ENCODE measurements at places on chromosomes 3 and 15.

DNA sequence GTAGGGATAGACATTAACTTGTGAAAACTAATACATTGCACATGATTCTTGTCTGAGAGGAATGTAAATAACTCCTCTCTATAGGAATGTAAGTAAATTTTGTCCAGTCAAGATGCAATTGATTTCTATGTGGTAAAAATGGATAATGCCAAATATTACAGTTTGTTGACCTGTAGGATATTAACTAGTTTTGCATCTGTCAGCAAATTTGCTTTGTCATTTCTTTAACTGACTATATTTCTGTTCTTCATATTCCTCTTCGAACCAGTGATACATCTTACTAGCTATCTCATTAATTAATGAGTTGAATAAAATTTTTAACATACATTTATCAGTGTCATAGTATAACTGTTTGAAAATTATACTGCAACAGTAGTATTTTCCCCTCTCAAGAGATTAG is 80.4 kb downstream of the EDEM1 start:
- DNase-seq: no peak

DNA sequence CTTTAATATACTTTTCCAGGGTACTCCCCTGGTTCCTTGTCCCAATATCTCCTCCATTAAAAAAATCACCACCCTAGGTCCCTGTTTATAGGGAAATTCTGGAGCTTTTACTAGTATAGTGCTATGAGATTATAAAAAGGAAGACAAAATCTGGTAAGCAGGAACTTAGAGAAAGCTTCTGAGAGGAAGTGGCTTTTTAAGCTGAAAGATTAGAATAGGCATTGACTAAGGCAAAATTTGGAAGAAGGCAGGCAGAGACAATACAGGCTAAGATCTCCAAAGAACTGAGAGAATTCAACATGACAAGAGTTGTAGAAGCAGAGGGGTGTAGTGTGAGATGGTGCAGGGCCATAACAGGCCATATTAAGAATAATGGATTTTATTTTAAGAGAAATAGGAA is 25.8 kb downstream of the SGO1 start:
- no peak for DNase-seq

DNA sequence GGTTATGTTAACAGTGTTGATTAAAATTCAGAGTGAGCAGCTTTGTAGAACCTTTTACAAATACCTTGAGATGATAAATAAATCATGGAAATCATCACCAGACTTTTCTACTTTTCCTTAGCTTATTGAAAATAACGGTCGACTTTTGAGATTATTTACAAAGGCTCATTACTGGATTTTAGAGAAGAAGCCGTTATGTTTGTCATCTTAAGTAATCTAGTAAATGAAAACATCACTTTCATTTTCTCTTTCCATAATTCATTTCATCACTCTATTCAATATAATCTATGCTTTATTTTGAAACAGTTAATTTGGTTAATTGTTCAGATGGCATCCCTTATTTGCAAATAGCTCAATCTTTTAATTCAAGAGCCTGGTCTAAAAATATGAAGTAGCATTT is 3.6 kb downstream of the PLCL2 start:
- no peak for DNase-seq

GRCh38 chr15:80643431-80643951 is 51.6 kb upstream of the ABHD17C start:
- no peak for DNase-seq

GRCh38 chr3:195820186-195820585 is 8.5 kb upstream of the MUC4 start:
- no peak for DNase-seq

DNA sequence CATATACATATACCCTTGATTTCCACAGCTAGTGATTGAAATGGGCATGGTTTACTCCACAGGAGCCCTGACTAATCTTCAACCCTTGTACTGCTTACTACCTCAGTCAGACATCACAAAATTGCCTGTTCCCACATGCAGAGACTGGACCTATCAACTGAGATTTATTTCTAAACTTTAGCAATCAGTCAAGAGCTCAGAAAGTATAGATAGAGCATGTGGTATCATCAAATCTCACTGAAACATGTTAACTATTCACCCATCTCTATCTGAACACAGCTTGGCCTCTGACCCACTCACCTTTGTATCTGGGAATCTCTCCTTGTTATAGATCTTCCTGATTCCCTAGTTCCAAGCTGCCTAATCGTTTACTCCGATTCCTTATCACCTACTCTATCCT is 14.6 kb downstream of the ADAM10 start:
- no peak for DNase-seq

DNA sequence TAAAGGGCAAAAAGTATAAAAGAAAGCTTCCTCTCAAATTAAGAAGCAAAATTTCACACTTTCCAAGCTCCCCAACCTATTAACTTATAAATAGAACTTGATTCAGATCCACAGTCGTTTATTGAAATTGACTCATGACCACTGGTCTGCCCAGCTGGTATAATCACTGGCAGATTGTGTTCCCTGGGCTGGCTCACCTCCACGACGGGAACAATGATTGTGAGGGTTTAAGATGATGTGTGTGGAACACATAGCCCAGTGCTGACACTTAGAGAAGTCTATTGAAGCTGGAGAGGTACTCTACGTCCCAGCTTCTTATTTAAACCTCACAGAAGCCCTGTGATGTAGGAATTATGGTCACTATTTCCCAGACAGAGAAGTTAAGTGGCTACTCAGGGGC is 90.4 kb downstream of the MB21D2 start:
- DNase-seq: no peak

GRCh38 chr3:13420831-13421765 is 976 bp upstream of the NUP210 start:
- DNase-seq: peak; percentile 85

- DNase-seq: no peak
These were observed 645.4 kb downstream of the ZBBX start for GRCh38 chr3:166734734-166735133.

GRCh38 chr3:156311431-156311830 is 191.1 kb downstream of the KCNAB1 start:
- no peak for DNase-seq

GRCh38 chr15:49751751-49752150 is 130.9 kb downstream of the DTWD1 start:
- no peak for DNase-seq

- DNase-seq: no peak
These were observed 28.1 kb downstream of the ERICH6 start for GRCh38 chr3:150675587-150675986.

DNA sequence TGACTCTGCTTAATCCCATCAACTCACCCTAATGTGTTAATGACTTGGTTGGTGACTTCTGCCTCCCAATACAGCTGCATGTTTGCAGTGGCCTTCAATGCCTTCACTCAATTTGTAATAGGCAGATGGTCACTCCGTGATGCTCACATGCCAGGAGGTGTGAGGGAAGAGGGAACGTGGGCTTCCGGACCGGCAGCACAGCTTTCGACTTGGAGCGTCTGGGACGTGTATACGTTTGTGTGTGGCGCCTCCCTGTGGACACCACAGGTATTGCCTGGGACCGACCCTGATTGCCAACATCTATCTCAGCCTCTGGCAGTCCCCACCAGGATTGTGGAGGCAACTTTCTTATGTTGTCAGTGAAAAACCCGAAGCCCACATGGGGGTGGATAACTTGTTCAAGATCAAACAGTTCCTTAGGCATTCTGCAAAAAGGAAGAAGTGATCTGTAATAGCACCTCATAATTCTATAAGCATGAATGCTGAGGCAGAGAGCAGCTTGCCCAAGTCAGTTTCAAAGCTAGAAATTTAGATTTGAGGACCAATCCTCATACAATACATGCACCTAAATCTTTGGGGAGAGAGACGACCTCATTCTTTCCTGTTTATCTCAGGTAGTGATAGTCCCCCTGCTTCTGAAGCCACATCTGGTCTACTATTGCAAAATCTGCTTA is 16.9 kb downstream of the MRPL46 start:
- peak; percentile 26 for DNase-seq

DNA sequence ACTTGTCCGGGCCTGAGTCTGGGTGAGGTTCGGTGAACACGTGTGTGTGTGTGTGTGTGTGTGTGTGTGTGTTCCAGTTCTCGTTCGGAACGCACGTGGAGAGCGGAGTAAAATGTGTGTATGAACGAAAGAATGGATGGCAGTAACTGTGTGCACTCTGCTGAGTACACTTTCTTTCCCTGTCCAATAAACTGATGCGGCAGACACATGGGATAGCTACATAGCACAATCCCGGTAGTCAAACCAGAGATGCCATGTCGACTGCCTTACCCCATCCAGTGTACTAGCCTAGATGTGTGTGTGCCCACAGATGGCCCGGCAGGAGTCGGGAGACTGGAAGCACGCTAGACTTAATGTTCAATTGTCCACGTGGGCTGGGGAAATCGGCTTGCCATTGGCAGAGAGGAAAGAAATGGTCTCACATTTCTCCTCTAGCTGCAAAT is 507 bp upstream of the GOLIM4 start:
- DNase-seq: peak; percentile 10

DNA sequence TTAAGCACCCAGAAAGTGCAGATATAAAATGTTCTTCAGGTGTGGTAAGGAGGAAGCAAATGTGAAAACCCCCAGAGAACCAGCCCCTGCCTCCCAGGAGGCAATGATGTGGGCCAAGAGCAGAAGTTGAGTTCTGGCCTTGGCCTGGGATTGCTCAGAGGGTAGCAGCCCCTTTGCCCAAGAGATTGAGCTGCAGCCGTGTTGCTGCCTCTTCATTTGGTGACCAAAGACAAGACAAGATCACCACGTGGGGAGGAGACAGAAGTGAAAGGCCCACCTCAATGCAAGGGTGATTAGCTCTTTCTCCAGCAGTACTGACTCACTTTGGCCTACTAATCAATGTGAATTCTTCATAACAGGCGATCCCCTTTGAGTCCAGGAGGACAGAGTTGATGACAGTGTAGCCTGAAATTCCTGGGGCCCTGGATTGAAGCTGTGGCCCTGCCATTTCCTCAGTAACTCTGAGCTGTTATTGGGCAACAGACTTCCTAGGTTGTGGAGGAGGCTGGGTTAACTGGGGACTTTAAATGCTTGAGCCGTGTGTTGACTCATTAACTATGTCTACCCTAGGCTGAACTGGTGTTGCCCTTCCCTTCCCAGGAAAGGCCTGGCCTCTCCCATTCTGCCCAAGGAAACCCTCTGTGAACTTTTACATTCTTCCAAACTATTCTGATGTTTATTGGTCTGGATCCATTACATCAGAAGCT is 86.5 kb downstream of the ST6GAL1 start:
- no peak for DNase-seq

GRCh38 chr3:159629329-159630084 is 359.1 kb upstream of the IL12A start:
- DNase-seq: no peak

DNA sequence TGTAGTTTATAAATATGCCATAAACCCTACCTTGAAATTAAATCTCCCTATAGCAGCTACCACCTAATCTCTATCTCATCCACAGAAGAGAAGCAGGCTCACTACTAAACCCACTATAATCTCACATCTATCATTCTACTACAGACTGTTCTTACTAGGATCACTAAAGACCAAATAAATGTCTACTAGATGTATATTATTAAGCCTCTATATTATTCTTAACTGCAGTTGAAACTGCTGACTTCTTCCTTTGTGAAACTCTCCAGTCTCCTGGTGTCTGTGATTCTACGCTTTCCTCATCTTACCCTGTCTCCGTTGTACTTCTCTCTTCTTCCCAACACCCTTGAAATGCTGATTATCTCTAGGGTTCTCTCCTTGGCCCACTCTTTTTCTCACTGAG is 1154.0 kb downstream of the IGSF11 start:
- no peak for DNase-seq

DNA sequence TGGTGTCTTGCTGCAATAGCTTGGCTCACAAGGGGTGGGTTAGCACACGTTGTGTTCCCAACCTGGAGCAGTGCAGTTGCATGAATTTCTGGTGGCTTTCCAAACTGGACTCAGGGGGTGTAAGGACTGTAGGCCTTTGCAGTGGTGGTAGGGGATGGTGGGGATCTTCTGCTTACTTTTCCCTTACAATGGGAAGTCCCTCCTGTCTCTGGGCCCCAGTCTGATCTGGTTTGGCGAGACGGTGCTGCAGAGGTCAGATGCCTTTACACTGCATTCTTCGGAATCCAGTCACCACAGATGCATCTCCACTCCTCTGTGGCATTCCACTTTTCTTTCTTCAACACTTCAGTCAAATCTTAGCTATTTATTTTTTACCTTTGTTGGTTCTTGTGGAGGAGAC is 132.1 kb downstream of the DOCK3 start:
- no peak for DNase-seq

- no peak for DNase-seq
These were observed 93.0 kb upstream of the P3H2 start for GRCh38 chr3:190213727-190214126.

- no peak for DNase-seq
These were observed 84.9 kb downstream of the TRIM42 start for GRCh38 chr3:140762746-140763145.

DNA sequence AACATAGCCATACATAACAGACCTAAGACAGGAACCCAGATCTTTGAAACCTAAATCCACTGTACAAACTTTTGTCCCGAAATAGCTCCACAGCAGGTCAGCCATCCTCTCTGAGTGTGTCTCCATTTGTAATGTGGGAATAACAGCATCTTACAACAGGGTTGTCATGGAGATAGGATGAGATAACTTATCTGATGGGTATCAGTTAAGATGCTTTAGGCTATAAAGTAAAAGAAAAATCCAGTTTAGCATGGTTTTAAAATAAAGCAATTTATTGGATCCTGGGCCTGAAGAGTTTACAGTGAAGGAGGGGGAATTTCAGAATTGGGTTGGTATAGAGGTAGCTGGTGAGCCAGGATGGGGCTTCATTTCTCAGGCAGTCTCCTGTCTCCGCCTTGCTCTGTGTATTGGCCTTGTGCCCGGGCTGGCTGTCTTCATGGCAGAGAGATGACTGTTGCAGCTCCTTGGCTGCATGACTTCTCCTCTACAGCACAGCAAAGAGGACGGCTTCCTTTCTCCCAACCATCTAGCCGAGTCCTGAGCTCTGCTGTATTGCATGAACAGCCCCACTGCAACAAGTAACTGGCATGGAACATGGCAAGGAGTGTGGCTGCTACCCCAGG is 131.9 kb upstream of the PROK2 start:
- DNase-seq: no peak

DNA sequence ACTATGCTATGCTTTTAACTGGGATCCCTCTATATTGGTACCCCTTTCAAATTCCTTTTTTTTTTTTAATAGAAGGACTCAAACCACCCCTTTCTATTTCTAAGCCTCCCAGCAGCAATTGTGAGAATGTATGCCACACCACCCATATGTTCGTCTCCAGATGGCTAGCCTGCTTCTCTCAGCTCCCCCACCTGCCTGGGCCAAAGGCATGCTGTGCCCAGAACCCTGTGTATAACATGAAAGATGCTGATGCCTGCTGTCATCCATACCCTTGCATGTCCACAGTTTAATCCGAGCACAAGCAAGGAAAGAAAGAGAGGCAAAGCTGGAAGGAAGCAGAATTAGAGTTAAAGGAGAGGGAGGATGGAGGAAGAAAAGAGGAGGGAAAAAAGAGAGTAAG is 159.5 kb upstream of the CNTN6 start:
- DNase-seq: no peak

GRCh38 chr3:69948246-69948862 is 51.2 kb upstream of the SAMMSON start:
- no peak for DNase-seq

GRCh38 chr3:4825436-4826236 is 153.6 kb upstream of the BHLHE40 start:
- DNase-seq: no peak

GRCh38 chr3:111538681-111539083 is 3.3 kb upstream of the CD96 start:
- DNase-seq: no peak

GRCh38 chr3:192026661-192027060 is 565.7 kb downstream of the PYDC2 start:
- no peak for DNase-seq

Measured in T-cell (primary cell).